ENCODE measurements at places on chromosomes 3 and 15. TPM values are rescaled to one million over a fixed set of nuclear protein-coding genes. Genes with fewer than 3 reads are reported as not detected.

- DNase-seq: no peak
Observed at GRCh38 chr3:77328690-77329089, 288.8 kb downstream of the ROBO2 start.

DNA sequence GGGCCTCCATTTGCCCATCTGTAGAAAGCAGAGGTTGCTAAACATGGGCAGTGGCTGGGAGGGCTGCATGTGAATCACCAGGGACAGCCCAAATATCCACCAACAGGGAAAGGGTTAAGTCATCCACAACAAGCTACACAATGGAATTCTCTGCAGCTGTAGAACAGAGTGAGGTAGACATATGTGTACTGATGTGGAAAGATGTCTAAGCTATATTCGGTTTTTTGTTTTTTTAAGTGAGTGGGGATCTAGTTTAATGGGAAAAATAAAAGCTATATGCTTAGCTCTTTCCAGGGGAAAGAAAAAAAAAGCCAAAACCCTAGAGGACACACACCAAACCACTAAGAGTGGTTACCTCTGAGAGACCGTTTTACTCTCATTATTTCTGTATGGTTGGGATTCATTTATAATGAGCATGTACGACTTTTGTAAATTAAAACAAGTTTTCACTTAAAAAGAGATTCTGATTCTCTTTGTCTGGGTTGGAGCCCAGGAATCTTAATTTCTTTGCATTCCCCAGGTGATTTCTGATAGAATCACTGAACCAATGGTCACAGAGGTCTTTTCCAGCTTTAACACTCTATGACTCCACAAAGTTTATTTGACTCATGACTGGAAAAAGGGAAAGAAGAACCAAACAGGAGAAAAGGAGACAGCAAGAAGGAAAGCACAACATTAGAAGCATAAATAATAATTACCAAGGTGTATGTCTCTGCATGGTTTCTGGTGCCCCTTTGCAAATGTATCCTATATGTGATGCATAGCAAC, 19.1 kb downstream of the CRABP1 start:
- no peak for DNase-seq

- no peak for DNase-seq
Observed at GRCh38 chr3:33521736-33522135, 81.5 kb upstream of the UBP1 start.

DNA sequence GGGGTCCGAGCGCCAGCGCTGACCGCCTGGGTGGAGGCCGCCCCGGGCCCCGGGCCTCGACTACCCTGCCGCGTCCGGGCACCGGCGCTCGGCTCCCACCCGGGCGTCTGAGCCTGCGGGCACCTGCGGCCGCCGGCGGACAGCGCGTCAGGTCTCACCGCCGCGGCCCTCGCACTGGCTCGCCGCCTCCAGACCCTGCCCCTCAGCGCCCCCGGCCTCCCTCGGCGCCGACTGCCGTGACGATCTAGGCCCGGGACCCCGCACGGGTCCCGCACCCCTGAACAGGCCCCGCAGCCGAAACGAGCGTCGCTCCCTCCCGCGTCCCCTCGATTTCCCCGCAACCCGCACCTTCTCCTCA, 297 bp downstream of the PRC1 start:
- DNase-seq: no peak

GRCh38 chr3:94440767-94441493, 378.1 kb downstream of the NSUN3 start:
- no peak for DNase-seq

DNA sequence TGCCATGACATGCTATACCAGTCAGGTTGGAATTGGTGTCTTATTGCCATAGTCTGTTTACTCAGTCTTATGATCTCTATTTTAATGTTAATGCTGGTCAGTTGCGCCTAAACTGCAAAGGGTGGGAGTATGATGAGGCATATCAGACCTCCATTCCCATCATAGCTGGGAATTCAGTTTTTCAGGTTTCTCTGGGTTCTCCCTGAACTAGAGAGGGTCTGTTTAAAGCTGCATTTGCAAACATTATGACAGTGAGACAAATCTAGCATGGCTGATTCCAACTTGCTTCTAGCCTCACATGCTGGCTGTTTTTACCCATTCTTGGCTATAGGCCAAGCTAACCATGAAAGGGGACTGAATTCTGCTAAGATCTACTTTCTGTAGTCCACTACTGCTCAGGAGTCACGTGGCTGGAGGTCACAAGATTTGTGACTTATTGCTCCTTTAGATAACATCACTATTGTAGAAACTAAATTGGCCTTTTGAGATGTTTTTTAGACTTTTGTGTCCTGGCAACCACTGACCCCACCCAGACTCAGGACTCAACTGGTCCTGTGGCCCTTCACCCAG, 96.5 kb downstream of the TGFBR2 start:
- no peak for DNase-seq

DNA sequence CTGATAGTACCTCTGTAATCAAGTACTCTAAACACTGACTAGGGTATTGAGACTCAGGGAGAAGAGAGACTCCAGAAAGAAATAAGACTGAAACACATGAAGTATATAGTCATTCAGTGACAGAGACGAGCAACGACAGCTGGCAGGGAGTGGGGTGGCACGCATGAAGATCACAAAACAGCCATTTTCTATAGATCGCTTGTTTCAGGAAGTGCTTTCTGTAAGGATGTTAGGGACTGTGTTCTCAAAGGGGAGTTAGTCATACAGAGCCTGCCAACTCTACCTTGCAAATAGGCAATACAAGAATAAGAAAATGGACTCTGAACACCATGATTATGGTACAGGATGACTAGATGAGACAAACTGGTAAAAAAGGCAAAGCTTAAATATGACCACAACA, 139.5 kb downstream of the TBL1XR1 start:
- no peak for DNase-seq

DNA sequence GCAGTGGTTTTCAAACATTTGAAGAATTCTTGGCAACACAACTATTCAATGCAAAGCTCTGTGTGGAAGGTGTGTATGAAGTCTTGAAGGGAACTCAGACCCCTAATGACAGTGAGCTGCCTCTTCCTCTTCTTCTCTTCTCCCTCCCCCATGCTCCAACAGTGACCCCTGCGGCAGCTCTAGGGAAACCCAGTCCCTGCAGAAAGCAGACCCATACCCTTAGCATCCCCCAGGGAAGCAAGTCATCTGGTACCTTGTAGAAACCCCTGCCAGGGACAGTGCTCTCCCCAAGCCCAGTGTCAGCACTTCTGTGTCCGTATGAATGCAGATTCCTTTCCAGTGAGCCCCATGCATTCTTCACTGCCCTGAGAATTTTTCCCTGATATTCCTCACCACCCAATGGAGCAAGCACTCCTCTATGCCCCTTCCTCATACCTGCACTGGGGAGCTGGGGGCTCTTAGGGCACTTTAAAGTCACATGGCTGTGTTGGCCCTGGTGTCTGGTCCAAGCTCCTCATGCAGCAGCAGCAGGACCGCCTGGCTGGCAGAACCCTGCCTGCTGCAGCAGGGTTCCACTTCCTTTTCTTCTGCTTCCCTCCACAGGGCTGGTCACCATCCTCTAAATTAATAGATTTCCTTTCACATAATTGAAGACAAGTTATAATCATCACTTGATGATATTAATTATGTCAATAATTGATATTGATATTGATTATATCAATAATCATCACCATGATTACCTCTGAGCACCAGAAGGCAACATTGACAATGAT, 442.5 kb downstream of the EPHB1 start:
- no peak for DNase-seq

- no peak for DNase-seq
Observed at GRCh38 chr3:168090306-168091085, 5.2 kb downstream of the GOLIM4 start.

DNA sequence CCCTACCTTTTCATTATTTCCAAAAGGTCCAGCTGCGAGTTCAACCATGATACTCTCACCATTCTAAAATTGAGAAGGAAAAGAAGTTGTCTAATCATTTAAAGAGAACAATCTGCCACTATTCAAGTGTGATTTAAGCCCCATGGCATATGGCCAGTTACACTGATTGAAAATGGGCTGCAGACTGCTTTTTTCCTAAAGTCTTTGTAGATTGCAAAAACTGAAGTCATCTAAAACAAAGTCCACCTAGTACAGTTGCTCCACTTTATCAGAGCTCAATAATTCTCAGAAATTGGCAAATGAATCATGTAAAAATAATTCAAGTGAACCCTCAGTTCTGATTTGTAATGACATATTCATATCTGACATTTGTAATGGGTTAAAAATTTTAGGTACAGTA, 39.2 kb downstream of the SPPL2A start:
- DNase-seq: no peak

DNA sequence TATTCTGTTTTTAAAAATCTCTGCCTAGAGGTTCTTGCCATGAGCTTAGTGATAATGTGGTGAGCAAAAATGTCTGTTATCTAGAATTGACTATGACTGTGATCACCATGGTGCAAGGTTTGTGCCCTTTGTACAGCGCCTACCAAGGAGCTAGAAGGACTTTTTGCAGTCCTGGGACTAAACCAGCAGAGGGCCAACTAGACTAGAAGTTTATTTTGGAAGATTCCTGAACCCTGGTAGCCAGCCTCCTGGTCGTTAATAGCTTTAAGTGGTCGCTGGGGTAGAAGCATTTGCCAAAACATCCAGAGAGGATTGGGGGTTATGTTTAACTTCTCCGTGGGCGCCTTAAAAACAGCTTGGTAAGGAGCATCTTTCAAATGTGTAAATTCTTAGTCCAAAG, 7.8 kb downstream of the SCG5 start:
- no peak for DNase-seq

DNA sequence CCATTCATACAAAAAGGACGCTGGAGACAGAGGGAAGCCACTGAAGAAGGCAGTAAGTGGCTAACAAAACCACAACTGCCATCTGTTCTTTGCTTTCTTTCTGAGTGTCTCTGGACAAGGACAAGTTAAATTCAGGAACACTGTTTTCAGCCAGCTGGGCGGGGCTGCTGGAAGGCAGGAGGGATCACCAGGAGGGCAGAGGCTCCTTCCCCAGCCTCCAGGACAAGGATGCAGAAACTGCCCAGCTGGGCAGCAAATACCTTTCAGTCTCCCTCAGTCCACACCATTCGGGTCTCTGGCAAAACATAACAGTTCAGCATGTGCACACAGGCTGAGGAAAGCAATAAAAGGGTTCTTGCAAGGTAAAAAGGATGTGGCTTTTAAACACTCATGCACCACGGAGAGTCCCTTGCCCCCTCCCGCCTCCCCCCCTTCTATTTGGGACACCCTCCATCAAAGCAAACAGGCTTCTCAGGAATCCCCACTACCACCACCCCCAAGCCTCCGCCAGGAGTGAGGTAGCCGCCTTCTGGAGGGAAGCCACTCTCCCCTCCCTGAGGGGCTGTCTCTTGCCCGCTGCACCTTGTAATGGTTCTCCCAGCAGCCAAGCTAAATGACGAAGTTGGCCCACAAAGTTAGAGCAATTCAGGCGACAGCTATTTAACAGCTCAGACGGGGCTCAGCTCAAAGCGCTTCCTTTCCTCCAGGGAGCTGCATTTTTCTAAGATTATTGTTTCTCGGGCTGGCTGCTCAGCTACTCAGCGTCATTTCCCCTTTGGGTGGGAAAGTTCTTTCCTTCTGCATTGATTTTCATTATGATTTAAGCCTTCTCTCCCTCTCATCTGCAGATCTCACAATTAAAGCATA, 3.8 kb downstream of the HEG1 start:
- no peak for DNase-seq

The GDPGP1 gene
- polyA plus RNA-seq: 4.2 TPM

The CPN2 gene
- 0.74 TPM for polyA plus RNA-seq

The KNG1 gene
- polyA plus RNA-seq: 119 TPM

The HRG gene
- polyA plus RNA-seq: 2.5 TPM
